ENCODE measurements at places on chromosomes 3 and 15.

GRCh38 chr3:196232154-196232881 lies 16.0 kb downstream of the SLC51A start:
- H3K27me3 ChIP-seq: no peaks in the 10 kb centered on the region
- no peaks in the 10 kb centered on the region for H3K4me1 ChIP-seq
- no peak overlapping the region for H3K27ac ChIP-seq
- DNase-seq: no peak
- no peak overlapping the region for H3K4me3 ChIP-seq
- peaks cover under 1% of the 10 kb centered on the region for H3K36me3 ChIP-seq

DNA sequence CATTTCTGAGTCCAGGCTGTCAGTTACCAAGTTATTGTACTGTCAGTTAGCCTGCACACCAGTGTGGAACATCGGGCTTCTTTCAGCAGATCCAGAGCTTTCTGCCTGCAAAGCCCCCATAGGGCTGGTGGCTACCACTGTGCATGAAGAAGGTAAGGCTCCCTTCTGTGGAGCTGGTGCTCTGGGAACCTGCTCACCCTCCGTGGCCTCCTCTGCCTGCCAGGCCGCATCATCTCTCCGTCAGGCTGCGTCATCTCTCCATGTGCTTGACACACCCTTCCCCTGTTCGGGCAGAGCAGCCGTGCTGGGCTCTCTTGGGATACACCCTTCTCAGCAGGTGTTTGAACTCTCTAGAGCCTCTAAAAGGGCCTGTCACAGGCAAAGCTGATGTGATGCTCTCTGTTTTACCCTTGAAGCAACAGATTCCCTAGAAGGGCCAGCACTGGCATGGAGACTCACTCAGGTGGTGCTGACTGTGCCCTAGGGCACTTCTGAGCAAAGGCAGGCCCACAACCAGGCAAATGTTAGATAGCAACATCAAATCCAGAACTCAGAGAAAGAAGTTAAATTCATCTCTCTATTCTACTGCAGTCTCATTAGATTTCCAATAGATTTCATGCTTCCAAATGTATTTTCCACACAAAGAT lies 261.1 kb downstream of the EPHB1 start:
- no peaks in the 10 kb centered on the region for H3K36me3 ChIP-seq
- DNase-seq: no peak
- no peak overlapping the region for H3K27ac ChIP-seq
- H3K27me3 ChIP-seq: no peaks in the 10 kb centered on the region
- no peak overlapping the region for H3K4me3 ChIP-seq

DNA sequence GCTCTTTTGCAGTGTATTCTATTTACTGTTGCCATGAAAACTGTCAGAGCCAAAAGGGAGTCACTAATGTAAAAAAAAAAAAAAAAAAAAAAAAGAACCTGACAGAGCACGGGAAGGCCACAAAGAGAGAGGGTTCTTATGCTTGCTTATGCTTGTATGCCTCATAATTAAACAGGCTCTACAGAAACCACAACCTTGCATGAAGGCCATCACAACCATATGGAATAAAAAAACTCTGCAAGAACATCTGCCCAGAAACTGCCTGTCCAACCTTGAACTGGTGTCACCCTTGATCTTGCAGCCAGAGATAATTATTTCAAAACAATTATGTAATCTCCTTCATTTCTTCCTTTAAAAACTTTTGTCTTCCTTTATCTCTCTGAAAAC lies 50.1 kb downstream of the CFAP20DC start:
- no peaks in the 10 kb centered on the region for H3K36me3 ChIP-seq
- DNase-seq: no peak
- no peak overlapping the region for H3K27ac ChIP-seq
- H3K27me3 ChIP-seq: no peaks in the 10 kb centered on the region

GRCh38 chr3:168312984-168313383 lies 217.3 kb upstream of the GOLIM4 start:
- H3K27me3 ChIP-seq: no peaks in the 10 kb centered on the region
- H3K27ac ChIP-seq: no peak overlapping the region
- no peaks in the 10 kb centered on the region for H3K4me1 ChIP-seq
- no peak for DNase-seq
- H3K4me3 ChIP-seq: no peak overlapping the region

GRCh38 chr3:70726096-70726938 lies 413.9 kb upstream of the MDFIC2 start:
- H3K36me3 ChIP-seq: no peaks in the 10 kb centered on the region
- no peak overlapping the region for H3K4me3 ChIP-seq
- H3K27ac ChIP-seq: no peak overlapping the region
- DNase-seq: peak; percentile 36
- H3K27me3 ChIP-seq: no peaks in the 10 kb centered on the region

DNA sequence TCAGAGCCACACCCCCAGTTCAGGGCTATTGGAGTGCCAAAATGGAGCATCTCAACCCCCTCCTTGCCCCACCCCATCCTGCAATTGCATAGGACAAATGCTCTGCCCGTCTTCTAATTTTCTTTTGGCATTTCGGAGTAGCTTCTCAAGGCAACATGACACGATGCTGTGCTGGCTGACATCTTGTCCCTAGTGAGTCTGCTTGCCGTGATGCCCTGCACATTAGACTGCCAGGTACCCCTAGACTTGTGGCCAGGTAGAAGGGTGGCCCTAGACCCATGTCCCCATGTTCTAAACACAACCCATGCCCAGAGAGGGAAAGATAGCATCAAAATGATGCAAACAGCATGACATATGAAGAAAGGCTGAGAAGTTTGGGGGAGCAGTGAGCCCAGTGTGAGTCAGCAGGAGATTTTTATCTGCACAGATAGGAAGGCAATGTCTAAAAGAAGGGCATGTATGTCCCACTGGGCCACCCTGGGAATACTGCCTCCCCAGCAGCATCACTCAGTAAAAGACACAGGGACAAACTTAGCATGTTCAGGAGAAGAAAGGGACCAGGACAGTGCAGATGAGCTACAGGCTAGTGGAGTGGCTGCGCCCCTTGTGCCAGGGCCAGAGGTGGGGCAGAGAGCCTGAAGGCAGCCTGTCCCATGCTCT lies 36.8 kb downstream of the CA12 start:
- H3K4me3 ChIP-seq: no peak overlapping the region
- no peaks in the 10 kb centered on the region for H3K27me3 ChIP-seq
- H3K4me1 ChIP-seq: peaks cover 29% of the 10 kb centered on the region
- no peak for DNase-seq
- peaks cover 12% of the 10 kb centered on the region for H3K36me3 ChIP-seq

DNA sequence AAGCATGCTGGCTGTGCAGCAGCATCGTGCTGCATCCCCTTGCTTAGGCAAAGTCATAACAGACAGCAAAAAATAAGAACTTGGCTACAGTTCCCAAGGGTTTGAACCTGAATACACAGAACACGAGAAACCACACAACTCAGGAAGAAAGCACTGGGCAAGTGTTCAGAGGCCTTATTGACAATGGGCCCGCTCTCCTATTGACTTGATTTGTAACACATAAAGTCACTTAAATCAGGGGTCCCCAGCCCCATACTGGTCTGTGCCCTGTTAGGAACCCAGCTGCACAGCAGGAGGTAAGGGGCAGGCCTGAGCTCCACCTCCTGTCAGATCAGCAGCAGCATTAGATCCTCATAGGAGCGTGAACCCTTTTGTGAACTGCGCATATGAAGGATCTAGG lies 145.1 kb downstream of the LSAMP start:
- H3K36me3 ChIP-seq: no peaks in the 10 kb centered on the region
- H3K4me1 ChIP-seq: no peaks in the 10 kb centered on the region
- DNase-seq: no peak
- no peaks in the 10 kb centered on the region for H3K27me3 ChIP-seq
- no peak overlapping the region for H3K27ac ChIP-seq
- H3K4me3 ChIP-seq: no peak overlapping the region

GRCh38 chr3:129890125-129890524 lies 3.4 kb downstream of the TMCC1 start:
- no peaks in the 10 kb centered on the region for H3K27me3 ChIP-seq
- H3K27ac ChIP-seq: no peak overlapping the region
- no peak overlapping the region for H3K4me3 ChIP-seq
- no peaks in the 10 kb centered on the region for H3K36me3 ChIP-seq
- H3K4me1 ChIP-seq: peaks cover 8% of the 10 kb centered on the region
- DNase-seq: no peak

- no peaks in the 10 kb centered on the region for H3K4me1 ChIP-seq
- H3K36me3 ChIP-seq: no peaks in the 10 kb centered on the region
- no peak overlapping the region for H3K27ac ChIP-seq
- no peaks in the 10 kb centered on the region for H3K27me3 ChIP-seq
Measured at GRCh38 chr15:47496343-47497185, 220.7 kb upstream of the SEMA6D start.

GRCh38 chr15:39084674-39085530 lies 496.0 kb upstream of the THBS1 start:
- no peaks in the 10 kb centered on the region for H3K4me1 ChIP-seq
- DNase-seq: peak; percentile 36
- H3K36me3 ChIP-seq: no peaks in the 10 kb centered on the region

DNA sequence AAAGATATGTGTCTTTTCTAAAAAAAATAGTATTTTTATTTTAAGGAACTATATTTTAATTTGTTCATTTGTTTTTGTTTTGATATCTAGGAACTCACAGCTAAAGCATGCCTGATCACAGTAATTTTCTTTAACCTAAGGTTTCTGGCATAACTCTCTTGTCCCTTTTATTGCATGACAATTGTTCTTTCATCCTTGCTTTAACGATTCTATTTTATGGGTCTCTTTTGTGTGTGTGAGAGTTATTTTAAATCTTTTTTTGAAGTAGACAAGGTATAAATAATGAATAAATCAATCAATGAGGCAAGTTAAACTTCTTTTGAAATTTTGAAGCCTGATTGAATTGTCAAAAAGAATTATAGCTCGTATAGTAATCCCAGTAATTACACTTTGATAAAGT lies 747.8 kb upstream of the GOLIM4 start:
- no peak for DNase-seq
- peaks cover 2% of the 10 kb centered on the region for H3K27me3 ChIP-seq
- no peaks in the 10 kb centered on the region for H3K36me3 ChIP-seq
- H3K27ac ChIP-seq: no peak overlapping the region
- H3K4me1 ChIP-seq: no peaks in the 10 kb centered on the region

- no peak overlapping the region for H3K27ac ChIP-seq
- DNase-seq: no peak
- H3K36me3 ChIP-seq: no peaks in the 10 kb centered on the region
- no peaks in the 10 kb centered on the region for H3K4me1 ChIP-seq
- no peaks in the 10 kb centered on the region for H3K27me3 ChIP-seq
Measured at GRCh38 chr3:63132461-63133250, 145.5 kb upstream of the SYNPR start.

GRCh38 chr3:136835089-136835812 lies 16.3 kb downstream of the SLC35G2 start:
- no peak for DNase-seq
- no peaks in the 10 kb centered on the region for H3K4me1 ChIP-seq
- H3K4me3 ChIP-seq: no peak overlapping the region
- H3K27ac ChIP-seq: no peak overlapping the region
- H3K36me3 ChIP-seq: no peaks in the 10 kb centered on the region

GRCh38 chr3:177596248-177596815 lies 399.1 kb upstream of the TBL1XR1 start:
- no peaks in the 10 kb centered on the region for H3K36me3 ChIP-seq
- no peak overlapping the region for H3K27ac ChIP-seq
- H3K4me3 ChIP-seq: no peak overlapping the region
- DNase-seq: no peak

DNA sequence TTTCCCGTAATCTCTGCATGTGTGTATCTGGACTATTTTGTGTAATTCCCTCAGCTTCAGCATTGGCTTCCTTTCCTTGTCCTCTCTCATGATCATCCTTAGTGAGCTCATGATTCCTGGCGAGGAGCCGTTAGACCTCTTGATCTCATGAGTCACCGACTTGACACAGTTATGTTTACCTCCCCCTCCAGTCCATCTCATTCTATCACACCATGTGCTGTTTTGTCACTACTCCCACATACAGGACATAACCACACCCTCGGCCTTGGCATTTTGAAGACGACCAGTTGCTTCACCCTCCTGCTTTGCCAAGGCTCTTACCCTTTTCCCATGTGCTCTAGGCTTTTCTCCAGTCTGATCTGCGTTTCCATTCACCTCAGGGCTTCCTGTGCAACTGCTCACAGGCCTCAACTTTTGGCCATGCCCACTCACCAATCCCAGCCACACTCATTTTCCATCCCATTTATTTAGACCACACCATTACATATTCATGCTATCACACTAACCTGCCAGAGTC lies 41.5 kb downstream of the CP start:
- H3K27me3 ChIP-seq: no peaks in the 10 kb centered on the region
- peak; percentile 67 for DNase-seq
- H3K27ac ChIP-seq: peak overlapping the region; percentile 66
- H3K4me1 ChIP-seq: no peaks in the 10 kb centered on the region

DNA sequence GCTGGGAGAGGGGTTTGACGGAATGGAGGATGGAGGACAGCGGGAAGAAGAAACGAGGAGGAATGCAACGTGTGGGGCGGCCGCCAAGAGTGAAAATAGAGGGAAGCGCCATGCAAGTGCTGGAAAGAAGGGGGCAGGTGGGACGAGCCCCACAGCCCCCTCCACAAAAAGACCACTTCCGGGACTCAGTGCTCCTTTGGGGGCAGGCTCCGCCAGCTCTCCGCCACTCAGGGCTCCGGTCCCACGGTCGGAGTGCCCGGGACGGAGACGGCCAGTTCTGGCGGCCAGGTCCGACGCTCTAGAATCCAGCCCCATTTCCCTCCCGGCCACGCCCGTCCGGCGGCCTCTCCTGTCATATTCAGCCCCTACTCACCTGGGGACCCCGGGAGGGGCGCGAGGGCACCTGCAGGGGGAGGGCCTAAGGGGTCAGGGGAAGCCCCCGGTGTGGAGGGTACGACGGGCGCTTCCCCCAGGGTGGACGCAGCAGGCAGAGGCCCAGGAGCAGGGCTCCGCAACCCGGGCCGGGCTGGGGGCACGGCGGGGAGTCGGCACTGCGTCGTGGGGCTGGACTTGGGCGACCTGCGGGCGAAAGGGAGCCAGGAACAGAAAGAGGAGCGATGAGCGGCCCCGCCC lies 25.5 kb upstream of the CSPG4 start:
- DNase-seq: no peak
- peak overlapping the region; percentile 67 for H3K4me3 ChIP-seq
- H3K27ac ChIP-seq: no peak overlapping the region
- H3K4me1 ChIP-seq: no peaks in the 10 kb centered on the region

DNA sequence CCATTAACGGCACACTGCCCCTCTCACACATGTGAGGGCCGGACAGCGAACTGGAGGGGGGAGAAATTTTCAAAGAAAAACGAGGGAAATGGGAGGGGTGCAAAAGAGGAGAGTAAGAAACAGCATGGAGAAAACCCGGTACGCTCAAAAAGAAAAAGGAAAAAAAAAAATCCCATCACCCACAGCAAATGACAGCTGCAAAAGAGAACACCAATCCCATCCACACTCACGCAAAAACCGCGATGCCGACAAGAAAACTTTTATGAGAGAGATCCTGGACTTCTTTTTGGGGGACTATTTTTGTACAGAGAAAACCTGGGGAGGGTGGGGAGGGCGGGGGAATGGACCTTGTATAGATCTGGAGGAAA lies 1.5 kb downstream of the SOX2 start:
- H3K27me3 ChIP-seq: peaks cover 80% of the 10 kb centered on the region
- H3K36me3 ChIP-seq: no peaks in the 10 kb centered on the region
- H3K27ac ChIP-seq: no peak overlapping the region
- H3K4me3 ChIP-seq: no peak overlapping the region

GRCh38 chr15:65869954-65870871 lies 922 bp downstream of the RAB11A start:
- H3K27me3 ChIP-seq: no peaks in the 10 kb centered on the region
- peak overlapping the region; percentile 99 for H3K27ac ChIP-seq
- H3K36me3 ChIP-seq: no peaks in the 10 kb centered on the region
- H3K4me3 ChIP-seq: peak overlapping the region; percentile 96
- DNase-seq: peak; percentile 43

- H3K27ac ChIP-seq: no peak overlapping the region
- no peak overlapping the region for H3K4me3 ChIP-seq
- H3K36me3 ChIP-seq: no peaks in the 10 kb centered on the region
- peak; percentile 76 for DNase-seq
Measured at GRCh38 chr15:82663186-82663600, 16.0 kb upstream of the CPEB1 start.

All from kidney (tissue), 22 donors.